Iris pigment epithelial cell (primary cell): ENCODE measurements at places on chromosomes 12 and 14.

GRCh38 chr12:25423355-25424050 is 129.6 kb downstream of the LMNTD1 start:
- no peak for DNase-seq

DNA sequence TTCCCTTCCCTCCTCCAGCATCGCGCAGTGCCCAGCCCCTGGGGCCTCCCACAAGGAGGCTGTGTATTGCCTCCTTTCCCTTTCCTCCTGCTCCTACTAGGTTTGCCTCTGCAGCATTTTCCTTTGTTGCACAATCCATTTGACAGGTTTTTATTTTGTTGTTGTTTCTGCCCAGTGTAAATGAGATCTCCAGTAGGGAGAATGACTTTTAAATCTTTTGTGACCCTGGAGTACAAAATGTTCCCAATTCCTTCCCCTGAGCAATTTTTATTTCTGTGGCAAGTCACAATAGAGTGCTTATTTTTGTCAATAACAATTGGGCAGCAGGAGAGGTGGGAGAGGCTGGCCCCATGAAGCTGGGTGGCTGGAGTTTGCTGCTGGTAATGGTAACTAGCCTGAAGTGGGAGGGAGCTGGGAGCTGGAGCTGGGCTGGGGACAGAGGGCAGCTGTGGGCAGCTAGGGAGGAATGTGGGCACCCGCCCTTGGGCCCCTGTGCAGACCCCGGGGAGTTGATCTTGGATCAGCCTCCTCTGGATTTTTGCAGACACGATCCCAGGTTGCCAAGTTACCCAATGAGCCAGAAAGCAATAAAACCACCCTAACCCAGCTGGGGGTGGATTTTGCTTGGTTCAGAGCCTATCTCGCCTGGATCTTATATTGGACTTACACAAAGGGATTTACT is 160.1 kb downstream of the KTN1 start:
- DNase-seq = no peak

GRCh38 chr12:124627956-124628355 is 60.5 kb upstream of the NCOR2 start:
- no peak for DNase-seq

DNA sequence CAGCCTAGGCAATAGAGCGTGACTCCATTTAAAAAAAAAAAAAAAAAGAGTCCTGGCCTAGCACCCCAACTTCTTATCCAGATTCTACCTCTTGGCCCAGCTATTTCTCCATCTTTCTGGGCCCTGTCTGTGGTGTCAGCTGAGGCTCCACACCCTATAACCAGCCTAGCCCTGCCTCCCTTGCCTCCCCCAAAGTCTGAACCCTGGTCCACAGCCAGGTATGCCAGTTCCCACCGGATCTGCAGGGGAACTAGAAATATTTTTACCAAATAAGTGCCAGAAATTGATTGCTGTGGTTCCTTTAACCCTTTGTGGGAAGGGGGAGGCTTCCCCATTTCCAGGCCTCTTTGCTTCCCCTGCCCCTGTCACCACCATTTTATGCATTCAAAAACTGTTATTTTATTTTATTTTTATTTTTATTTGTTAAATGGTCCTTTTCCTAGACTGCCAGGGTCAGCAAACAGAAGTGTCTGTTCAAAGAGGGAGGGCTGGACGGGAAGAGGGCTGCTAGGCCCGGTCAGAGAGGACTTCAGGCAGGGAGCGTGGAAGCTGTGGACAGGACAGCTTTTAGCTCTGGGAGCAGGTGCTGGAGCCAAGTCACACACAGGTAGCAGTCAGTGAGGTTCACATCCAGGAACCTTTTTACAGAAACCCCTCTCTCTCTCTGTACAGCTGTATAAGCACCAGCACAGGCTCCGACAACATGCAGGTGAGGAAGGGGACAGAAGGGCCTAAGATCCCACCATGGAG is 23.2 kb downstream of the TTC9 start:
- DNase-seq = no peak

- no peak for DNase-seq
Measured at GRCh38 chr12:113405694-113406093, 2.0 kb upstream of the SDS start.

GRCh38 chr14:104398656-104399055 is 180.9 kb upstream of the C14orf180 start:
- DNase-seq = no peak

DNA sequence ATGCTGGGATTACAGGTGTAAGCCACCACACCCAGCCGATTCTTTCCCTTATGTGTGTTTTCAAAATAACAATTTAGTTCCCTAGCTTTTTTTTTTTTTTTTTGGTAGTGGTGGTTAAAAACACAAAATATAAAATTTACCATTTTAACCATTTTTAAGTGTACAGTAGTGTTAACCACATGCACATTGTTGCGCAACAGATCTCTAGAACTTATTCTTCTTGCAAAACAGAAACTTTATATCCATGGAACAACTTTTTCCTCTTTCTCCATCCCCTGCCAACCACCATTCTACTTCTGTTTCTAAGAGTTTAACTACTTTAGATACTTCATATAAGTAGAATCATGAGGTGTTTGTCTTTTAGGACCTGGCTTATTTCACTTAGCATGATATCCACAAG is 1.1 kb upstream of the NDUFA12 start:
- peak; percentile 81 for DNase-seq

- DNase-seq = no peak
Measured at GRCh38 chr14:63292805-63293204, 25.9 kb downstream of the GPHB5 start.

- no peak for DNase-seq
Measured at GRCh38 chr12:15956413-15957185, 45.5 kb downstream of the DERA start.

- DNase-seq = no peak
Measured at GRCh38 chr12:119417440-119417839, 82.9 kb downstream of the CCDC60 start.

- peak; percentile 66 for DNase-seq
Measured at GRCh38 chr12:60263161-60263560, 667.3 kb downstream of the SLC16A7 start.

- no peak for DNase-seq
Measured at GRCh38 chr14:76929927-76930326, 98.6 kb downstream of the IRF2BPL start.
